ENCODE measurements at places on chromosomes 12 and 14. TPM values are rescaled to one million over a fixed set of nuclear protein-coding genes. Genes with fewer than 3 reads are reported as not detected.

DNA sequence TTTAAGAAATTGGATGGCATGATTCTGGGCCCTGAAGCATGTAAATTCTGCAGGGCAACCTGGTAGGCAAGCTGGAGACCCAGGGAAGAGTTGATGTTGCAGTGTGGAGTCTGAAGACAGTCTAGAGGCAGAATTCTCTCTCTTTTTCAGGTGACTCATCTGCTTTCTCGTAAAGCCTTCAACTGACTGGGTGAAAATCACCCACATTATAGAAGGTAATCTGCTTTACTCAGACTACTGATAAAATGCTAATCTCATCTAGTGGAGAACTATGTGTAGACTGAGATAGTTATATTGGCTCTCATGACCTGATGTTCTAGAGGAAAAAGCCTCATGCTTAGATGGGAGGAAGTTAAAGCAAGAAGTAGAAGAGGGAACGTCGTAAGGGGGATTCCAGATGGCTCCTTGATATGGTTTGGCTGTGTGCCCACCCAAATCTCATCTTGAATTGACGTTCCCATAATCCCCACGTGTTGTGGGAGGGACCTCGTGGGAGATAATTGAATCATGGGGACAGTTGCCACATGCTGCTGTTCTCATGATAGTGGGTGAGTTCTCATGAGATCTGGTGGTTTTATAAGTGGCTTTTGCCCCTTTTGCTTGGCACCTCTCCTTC lies 723.8 kb downstream of the BCL11B start:
- no peak for DNase-seq

DNA sequence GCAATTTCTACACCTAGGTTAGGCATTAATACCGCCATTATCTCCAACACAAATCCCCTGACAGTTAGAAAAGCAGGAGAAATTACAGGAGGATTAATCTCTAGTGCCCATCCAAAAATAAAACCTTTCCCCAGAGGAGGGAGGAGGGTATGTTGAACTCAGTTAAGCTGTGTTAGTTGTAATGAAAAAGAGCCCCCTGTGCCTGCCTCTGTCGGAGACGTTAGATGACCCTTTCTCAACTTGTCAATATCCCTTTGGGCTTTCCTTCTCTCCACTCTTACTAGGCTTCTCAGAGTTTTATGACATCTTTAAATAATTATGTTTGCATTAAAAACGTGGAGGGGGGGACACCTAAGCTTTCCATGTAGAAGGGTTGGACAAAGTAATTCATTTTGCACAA lies 278.2 kb downstream of the PDZRN4 start:
- DNase-seq: no peak

Gene CD163
- 80.3 TPM for total RNA-seq

Gene ASCL1
- total RNA-seq: not detected

- DNase-seq: no peak
Observed at GRCh38 chr12:102965281-102966155, 8.0 kb downstream of the ASCL1 start.

DNA sequence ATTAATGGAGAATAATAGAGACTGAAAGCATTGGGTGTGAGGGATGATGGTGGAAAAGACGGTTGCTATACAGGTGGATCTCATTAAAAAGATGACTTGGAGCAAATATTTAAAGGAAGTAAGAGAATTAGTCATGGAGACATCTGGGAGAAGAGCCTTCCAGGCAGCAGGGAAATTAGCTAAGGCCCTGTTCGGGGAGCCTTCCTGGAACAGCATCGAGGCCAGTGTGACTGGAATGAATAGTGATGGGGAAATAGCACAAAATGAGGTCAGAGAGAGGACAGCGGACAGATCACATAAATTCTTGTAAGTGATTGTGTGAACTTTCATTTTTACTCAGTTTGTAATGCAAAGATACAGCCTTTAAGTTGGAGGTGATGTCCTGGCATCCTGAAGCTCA lies 842.3 kb downstream of the SLC6A15 start:
- DNase-seq: peak; percentile 9

GRCh38 chr14:34122081-34122480 lies 171.2 kb upstream of the EGLN3 start:
- no peak for DNase-seq

- peak; percentile 92 for DNase-seq
Observed at GRCh38 chr14:61281186-61281947, at the start of gene TMEM30B. TMEM30B (minus strand) TSS chr14:61281338; CDS start chr14:61281147, 191 bp downstream.

- DNase-seq: no peak
Observed at GRCh38 chr12:21983095-21983494, 41.9 kb upstream of the ABCC9 start.

Gene SART3
- 25.3 TPM for total RNA-seq

DNA sequence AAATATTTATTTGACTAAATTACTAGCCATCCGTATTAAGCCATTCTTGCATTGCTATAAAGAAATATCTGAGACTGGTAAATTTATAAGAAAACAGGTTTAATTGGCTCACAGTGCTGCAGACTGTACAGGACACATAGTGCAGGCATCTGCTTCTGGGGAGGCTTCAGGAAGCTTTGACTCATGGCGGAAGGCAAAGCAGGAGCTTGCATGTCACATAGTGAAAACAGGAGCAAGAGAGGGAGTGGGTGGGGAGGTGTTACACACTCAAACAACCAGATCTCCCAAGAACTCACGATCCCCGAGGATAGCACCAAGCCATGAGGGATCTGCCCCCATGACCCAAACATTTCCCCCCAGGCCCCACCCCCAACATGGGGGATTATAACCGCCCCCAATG lies 26.7 kb upstream of the RAB21 start:
- no peak for DNase-seq

Gene KRT86
- 3.6 TPM for total RNA-seq

All from transverse colon (tissue), 4 donors.